ENCODE measurements at places on chromosomes 5 and 9.
A peak's percentile ranks its signal among the peaks of the same experiment; 100 is the strongest.

GRCh38 chr9:26219961-26220360 lies 541.7 kb upstream of the TUSC1 start:
- DNase-seq = no peak

- no peak for DNase-seq
These were observed 21.5 kb downstream of the DCANP1 start for GRCh38 chr5:135425641-135426040.

GRCh38 chr5:68884883-68885282 lies 208.9 kb upstream of the SLC30A5 start:
- no peak for DNase-seq

- DNase-seq = no peak
These were observed 622.6 kb downstream of the CCDC171 start for GRCh38 chr9:16175461-16175860.

DNA sequence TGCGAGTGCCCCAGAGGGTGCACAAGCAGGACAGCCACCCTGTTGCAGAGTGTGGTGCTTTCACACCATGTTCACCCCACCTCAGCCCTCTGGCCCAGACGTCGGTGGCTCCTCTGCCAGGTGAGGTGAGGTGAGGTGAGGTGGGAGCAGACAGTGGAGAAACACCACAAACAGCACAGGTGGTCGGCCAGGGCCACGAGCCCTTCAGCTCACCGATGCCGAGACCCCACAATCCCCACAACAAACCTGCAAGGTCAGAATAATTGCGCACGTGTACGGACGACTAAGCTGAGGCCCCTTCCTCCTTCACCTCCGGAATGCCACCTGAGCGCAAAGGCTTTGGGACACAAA lies 10.5 kb downstream of the BRD3 start:
- DNase-seq = no peak

- peak; percentile 67 for DNase-seq
These were observed 59.0 kb downstream of the MAP1B start for GRCh38 chr5:72166070-72166979.

DNA sequence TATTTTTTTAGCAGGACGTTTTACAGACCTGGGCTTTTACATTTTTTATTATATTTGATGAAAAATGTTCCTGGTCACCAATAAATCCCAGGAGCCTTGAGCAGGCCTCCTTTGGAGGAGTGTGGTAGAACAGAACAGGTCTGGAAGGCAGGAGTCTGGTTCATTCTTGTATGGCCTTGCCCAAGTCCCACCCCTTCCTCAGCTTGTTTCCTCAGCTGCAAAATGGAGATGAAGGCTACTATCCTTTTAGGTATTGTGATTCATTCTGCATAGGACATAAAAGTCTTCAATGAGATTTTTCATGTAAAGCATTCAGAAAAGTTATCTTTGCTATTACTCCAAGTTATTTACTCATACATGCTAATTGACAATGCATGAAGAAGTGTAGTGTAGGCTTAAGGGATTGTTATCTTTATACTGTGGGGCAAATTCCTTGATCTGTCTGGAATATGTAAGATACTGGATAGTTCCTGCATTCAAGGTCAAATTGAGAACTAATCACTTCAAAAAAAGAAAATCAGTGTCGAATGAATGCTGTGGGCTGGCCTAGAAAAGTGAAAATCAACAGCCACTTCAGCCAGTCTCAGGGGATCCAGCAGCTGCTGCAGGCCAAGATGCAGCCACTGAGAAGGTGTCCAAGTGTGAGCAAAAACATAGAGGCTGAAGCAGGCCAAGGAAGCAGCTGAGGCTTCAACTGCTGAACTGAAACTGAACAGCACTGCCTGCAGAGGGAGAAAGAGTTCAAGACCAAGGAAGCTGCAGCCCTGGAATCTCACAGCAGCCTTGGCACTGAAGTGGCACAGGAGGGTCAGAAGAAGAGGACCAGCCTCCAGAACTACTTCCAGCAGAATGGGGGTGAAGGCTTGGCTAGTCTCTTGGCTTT lies 15.5 kb upstream of the SLC36A3 start:
- DNase-seq = peak; percentile 20

DNA sequence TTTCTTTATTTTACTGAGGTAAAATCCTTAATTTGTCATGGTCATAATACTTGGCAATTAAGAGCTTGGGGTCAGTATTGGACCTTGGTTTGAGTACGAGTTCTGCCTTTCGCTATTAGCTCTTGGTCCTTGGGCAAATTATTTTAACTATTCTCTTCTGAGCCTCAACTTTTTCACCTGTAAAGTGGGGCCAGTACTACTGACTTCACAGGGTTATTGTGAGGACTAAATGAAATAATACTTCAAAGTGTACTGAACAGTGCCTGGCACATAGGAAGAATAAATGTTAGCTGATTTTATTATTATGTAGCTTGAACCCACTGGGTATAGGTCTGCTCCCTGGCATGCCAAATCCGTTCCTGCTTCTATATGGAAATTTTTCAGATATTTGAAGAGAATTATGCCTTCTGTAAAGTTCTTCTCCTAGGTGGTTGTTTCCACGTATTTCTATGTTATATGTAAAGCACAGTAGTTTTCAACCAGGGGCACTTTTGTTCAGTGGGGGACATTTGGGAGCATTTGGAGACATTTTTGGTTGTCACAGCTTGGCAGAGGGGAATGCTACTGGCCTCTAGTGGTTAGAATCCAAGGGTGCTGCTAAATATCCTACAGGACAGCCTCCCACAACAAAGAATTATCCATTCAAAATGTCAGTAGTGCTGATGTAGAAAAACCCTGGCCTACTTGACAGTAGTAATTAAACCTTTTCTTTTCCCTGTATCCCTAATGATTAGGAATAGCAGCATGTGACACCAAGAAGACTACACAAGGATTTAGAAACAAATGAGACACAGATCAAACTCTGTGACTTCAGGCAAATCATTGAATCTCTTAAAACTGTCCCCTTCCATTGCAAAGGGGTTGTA lies 4.5 kb downstream of the RCL1 start:
- peak; percentile 41 for DNase-seq

DNA sequence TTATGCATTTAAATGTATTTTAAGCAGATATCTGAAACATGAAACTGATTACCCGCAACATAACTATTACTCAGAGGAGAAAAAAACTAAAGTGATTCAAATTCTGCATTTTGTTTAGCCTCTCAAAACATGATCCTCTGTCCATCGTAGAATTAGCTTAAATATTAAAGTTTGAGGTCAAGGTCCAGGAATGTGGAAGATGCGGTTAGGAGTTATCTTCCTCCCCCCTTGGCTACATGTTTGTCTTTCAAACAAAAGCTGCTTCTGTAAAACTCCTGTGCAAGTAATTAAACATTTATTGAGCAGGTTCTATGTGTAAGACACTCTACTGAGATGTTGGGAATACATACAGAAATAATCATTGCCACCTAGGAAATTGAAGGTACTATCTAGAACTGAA lies 175.0 kb upstream of the ISL1 start:
- no peak for DNase-seq

DNA sequence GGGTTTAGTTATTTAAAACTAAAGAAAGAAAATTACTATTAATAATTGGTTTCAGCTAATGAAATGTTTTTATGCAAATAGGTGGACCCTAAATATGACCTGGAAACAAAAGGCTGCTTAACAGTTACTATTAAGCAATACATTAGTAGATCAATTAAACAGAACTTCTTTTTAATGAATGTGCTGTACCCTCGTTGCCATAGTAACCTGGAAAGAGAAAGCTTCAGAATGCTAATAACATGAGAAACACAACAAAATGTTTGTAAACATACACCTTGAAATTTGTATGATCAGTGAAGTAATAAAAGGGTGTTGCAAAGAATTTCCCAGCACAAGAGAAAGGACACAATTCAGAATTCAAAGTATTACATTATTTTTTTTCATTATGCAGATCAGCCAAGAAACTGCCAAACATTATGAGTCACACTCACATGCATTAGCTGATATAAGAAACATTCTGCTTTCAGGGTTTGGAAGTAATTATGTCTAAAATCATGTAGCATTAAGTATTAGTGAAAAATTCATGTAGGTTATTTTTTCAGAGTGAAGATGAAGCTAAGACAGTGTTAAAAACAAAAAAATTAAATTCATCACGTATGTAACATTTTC lies 348.3 kb downstream of the ISL1 start:
- no peak for DNase-seq

GRCh38 chr9:71944754-71945375 lies 33.4 kb downstream of the C9orf85 start:
- DNase-seq = no peak

GRCh38 chr5:180718810-180719453 lies 20.9 kb downstream of the OR2Y1 start:
- peak; percentile 32 for DNase-seq

DNA sequence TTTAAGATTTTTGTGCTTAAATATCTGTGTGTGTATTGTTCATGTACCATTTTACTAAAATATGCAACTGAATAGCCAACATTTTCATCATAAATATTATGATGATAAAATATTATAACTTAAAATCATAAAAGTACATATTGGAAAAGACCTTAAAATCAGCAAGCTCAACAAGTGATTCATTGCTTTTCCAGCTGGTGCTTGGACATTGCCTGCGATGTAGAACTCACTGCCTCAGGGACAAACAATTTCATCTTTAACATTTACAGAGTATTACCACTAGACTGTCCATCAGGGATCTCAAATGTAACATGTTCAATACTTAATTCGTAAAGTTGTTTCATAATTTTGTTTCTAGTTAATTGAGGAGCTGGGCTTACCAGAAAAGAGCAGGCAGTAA lies 17.5 kb upstream of the SMARCA2 start:
- DNase-seq = no peak

GRCh38 chr9:118418887-118419565 lies 714.8 kb downstream of the TLR4 start:
- DNase-seq = no peak

DNA sequence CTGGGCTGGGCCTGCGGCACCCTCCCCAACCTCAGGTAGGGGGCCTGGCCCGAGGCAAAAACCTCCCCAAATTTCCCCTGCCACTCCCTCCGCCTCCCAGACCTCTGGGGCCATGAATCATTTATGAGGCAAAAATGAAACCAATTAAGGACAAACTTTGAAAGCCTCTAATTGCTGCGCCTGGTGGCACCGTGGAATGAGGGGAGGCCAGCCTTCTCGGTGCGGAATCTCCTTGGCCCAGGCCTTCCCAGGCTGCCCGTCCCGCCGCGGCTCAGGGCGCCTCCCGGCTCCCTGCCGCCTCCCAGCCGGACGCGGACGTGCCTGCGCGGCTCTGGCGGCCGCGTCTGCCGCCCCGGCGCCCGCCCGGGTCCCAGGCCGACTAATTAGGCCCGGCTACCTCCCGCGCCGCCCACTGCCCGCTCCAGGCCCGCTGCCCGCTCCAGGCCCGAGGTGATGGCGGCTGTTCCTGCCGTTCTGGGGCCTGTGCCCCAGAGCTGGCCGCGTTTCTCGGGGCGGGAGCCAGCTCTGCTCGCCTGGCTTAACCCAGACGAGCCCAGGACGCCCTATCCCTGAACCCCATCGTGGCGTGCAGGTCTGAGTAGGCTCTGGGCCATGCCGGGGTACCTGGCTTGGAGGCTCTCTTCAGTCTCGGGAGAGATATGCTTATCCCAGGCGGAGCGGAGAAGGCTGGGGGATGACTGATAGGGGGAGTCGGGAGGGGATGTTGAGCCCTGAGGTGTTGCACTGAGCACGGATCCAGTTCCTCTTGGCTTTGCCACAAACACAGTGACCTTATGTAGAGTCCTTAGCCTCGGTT lies 20.1 kb downstream of the CXXC5 start:
- peak; percentile 54 for DNase-seq

- no peak for DNase-seq
These were observed 1067.8 kb upstream of the EDIL3 start for GRCh38 chr5:85452322-85453025.

- DNase-seq = no peak
These were observed 10.4 kb upstream of the SLC30A5 start for GRCh38 chr5:69083412-69083811.

- DNase-seq = peak; percentile 49
These were observed 52.4 kb downstream of the FANCC start for GRCh38 chr9:95264954-95265615.

DNA sequence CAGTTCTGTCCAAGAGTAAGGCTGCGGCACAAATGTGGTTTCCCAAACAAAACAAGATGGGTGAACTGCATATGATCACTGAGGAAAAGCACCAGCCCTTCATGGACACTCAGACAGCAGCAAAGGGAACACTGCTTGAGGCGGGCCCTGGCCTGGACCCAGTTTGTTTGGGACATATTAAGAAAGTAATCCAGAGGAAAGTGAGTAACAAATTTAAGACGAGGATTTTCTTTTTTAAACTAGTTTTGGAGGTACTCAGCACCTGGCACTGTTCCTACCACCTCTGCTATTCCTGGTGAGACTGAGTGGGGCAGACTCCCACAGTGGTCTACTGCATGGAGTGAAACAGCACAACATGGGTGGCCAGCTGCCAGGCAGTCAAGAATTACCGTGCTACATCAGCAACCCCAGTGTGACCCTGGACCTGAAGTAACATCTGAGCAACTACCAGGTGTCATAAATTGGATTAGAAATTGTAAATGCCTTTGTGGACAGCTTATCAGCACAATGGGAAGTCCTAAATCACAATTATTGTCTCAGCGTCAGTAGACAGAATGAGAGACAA lies 28.5 kb downstream of the P4HA2 start:
- no peak for DNase-seq

DNA sequence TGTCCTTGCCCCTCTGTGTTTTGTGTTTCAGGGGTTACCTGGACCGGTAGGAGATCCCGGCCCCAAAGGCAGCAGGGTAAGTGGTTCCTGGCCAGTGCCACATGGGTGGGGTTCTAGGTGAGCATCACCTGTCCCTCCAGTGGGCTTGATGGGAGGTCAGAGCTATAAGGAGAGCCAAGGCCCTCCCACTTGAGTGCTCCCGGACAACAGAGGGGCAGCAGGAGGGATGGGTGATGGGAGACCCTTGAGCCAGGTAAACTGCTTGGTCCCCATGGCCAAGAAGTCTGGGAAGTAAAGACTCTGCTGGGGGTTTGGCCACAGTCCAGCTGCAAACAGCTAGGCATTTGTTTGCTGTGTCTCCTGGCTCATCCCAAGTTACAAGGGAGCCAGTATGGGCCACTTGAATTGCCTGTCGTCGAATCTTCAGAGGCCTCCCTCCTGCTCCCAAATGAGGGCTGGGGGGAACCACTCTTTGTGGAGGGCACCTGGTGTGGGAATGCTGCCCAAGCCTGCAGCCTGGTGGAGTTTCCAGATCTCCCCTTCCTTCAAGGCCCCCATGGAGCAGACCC lies 51.0 kb downstream of the COL27A1 start:
- no peak for DNase-seq

DNA sequence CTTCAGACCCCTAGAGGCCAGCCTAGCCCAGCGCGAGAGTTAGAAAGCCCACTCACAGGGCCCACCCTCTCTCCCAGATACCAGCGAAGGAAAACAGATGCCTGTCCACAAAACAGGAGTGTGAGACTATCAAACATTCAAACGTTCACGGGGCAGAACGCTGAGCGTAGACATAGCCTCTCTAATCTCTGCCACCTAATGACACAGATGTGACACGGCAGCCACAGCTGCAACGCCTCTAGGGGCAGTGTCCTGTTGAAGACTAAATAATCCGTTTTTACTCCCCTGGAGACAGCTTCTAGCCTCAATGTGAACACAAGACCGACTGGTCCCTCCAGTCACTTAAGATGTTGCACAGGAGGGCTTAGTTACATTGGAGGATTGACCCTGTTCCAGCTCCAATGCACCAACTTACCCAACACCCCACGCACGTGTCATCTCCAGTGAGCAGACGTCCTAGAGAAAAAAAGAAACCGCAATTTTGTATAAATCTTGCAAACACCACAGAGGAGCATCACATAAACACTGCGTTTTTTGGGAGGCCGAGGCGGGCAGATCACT lies 14.3 kb downstream of the DIPK1B start:
- peak; percentile 25 for DNase-seq

- DNase-seq = peak; percentile 86
These were observed 69.9 kb downstream of the LRSAM1 start for GRCh38 chr9:127520941-127521918.

Measured in AG10803 (cell line).